ENCODE measurements at places on chromosomes 5 and 9.

- H3K27ac ChIP-seq = no peak overlapping the region
- H3K4me1 ChIP-seq = no peaks in the 10 kb centered on the region
- no peak for DNase-seq
- no peak overlapping the region for H3K4me3 ChIP-seq
- no peaks in the 10 kb centered on the region for H3K27me3 ChIP-seq
Observed at GRCh38 chr9:29564564-29564963, 1991.3 kb upstream of the C9orf72 start.

GRCh38 chr5:101024299-101024698 is 121.2 kb upstream of the ST8SIA4 start:
- no peaks in the 10 kb centered on the region for H3K36me3 ChIP-seq
- H3K4me3 ChIP-seq = no peak overlapping the region
- no peaks in the 10 kb centered on the region for H3K4me1 ChIP-seq
- H3K27me3 ChIP-seq = no peaks in the 10 kb centered on the region
- H3K27ac ChIP-seq = no peak overlapping the region

DNA sequence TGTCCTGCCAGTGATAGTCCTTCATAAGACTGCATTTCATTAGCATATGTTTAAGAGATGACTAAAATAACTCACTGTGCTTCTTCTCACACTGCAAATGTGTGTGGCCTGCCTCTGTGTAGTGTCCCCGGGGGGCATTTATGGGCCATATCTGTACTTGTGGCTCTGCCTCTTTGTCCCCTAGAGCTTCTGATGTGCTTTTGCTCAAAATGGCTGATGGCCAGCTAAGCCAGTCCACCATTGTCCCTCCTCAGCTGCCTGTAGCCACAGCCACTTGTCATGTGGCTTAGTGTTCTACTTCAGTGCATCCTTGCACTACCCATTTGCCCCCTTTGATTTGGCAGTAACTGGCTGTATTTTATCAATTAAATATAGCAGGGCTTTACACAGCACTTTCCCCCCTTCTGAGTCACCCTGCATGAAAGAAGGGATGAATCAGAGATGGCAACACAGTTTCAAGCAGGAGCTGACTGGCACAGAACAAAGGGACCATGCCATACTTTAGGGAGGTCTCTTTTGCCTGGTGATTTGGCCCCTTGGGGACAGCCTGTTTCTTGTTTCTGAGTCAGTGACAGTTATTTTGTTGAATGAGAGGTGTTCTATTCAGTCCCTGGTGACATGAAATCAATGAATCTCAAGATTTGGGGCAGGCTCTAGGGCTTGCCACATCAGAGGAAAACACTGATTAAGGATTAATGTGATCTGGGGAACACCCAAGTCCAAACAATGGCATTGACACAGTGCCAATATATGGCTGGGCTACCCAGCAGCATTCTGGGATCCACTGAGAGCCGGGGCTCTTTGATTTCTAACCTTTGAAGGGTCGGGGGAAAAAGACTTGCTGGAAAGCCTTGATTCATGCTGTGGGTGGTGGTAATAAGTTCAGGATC is 245.5 kb downstream of the SMARCA2 start:
- H3K27ac ChIP-seq = no peak overlapping the region
- H3K4me3 ChIP-seq = no peak overlapping the region
- no peak for DNase-seq
- no peaks in the 10 kb centered on the region for H3K36me3 ChIP-seq
- H3K27me3 ChIP-seq = peaks cover 2% of the 10 kb centered on the region
- no peaks in the 10 kb centered on the region for H3K4me1 ChIP-seq

GRCh38 chr5:107571621-107572536 is 98.9 kb downstream of the EFNA5 start:
- peaks cover 12% of the 10 kb centered on the region for H3K27me3 ChIP-seq
- no peaks in the 10 kb centered on the region for H3K36me3 ChIP-seq
- peaks cover 14% of the 10 kb centered on the region for H3K4me1 ChIP-seq
- no peak overlapping the region for H3K27ac ChIP-seq

- no peak overlapping the region for H3K4me3 ChIP-seq
- no peak overlapping the region for H3K27ac ChIP-seq
- DNase-seq = no peak
- no peaks in the 10 kb centered on the region for H3K36me3 ChIP-seq
- no peaks in the 10 kb centered on the region for H3K27me3 ChIP-seq
- no peaks in the 10 kb centered on the region for H3K4me1 ChIP-seq
Observed at GRCh38 chr9:17065062-17065461, 69.8 kb upstream of the CNTLN start.

DNA sequence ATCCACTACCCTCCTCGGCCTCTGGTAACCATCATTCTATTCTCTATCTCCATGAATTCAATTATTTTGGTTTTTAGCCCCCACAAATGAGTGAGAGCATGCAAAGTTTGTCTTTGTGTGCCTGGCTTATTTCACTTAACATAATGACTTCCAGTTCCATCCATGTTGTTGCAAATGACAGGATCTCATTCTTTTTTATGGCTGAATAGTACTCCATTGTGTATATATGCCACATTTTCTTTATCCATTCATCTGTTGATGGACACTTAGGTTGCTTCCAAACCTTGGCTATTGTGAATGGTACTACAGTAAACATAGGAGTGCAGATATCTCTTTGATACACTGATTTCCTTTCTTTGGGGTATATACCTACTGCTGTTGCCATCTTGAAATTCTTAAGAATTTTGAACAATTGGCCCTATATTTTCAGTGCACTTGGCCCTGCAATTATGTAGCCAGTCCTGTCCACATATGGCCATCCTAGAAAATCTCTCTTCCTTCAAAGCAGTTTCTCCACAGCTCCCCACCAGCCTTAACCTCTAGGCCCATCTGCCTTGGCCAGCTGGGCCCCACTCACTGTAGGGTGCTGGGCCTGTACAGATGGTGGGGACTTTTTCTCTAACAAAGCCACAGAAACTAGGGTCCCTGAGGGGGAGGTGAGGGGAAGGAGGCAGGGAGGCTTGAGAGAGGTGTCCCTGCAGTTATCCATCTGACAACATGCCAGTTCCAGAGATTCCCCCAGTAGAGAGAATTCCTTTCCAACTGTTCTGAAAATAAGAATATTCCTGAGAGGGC is 81.9 kb upstream of the LHFPL2 start:
- H3K36me3 ChIP-seq = no peaks in the 10 kb centered on the region
- no peak overlapping the region for H3K4me3 ChIP-seq
- H3K4me1 ChIP-seq = no peaks in the 10 kb centered on the region
- H3K27me3 ChIP-seq = peaks cover 3% of the 10 kb centered on the region
- no peak for DNase-seq
